ENCODE measurements at places on chromosomes 1 and 21. TPM values are rescaled to one million over a fixed set of nuclear protein-coding genes. Genes with fewer than 3 reads are reported as not detected.

- peaks cover 48% of the 10 kb centered on the region for H3K4me1 ChIP-seq
- H3K36me3 ChIP-seq = peaks cover 73% of the 10 kb centered on the region
- H3K27me3 ChIP-seq = no peaks in the 10 kb centered on the region
- DNase-seq = no peak
These were observed 6.3 kb downstream of the AP4B1 start for GRCh38 chr1:113898241-113898814.

- H3K36me3 ChIP-seq = no peaks in the 10 kb centered on the region
- H3K4me1 ChIP-seq = peaks cover 9% of the 10 kb centered on the region
- no peaks in the 10 kb centered on the region for H3K27me3 ChIP-seq
These were observed 58.8 kb downstream of the TOR1AIP2 start for GRCh38 chr1:179818743-179819173.

DNA sequence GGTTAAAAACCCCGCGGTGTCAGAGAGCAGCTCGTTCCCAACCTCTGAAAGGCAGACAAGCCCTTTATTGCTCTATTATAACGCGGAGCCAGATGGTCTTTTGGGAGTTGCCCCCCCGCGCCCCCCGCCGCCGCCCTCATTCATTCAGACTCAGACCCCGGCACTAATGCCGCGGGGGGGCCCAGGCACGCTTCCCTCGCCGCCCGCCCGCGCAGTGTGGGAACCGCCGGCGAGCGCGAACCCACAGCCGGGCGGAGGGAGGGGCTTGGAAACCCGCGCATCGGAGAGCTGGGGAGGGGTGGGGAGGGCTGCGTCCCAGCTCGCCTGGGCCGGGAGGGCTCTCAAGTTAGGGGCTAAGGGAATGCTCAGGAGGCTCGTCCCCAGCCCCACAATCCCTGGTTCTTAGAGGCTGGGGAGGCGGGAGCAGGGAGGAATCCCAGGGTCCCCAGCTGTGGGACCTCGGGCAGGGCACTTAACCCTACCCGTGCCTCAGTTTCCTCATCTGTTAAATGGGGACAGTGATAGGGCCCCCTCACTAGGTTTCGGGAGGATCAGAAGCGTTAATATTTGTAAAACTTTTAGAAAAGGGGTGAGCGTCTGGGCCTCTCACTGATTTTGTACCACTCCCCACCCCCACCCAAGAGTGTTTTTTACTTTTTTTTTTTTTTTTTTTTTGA is 10.9 kb upstream of the HES5 start:
- no peak overlapping the region for H3K4me3 ChIP-seq
- H3K27ac ChIP-seq = no peak overlapping the region
- DNase-seq = no peak
- H3K36me3 ChIP-seq = no peaks in the 10 kb centered on the region
- H3K27me3 ChIP-seq = no peaks in the 10 kb centered on the region

GRCh38 chr1:115099693-115100050 is 10.4 kb upstream of the TSPAN2 start:
- H3K27me3 ChIP-seq = no peaks in the 10 kb centered on the region
- H3K4me3 ChIP-seq = peak overlapping the region; percentile 77
- H3K27ac ChIP-seq = peak overlapping the region; percentile 88
- peaks cover 33% of the 10 kb centered on the region for H3K4me1 ChIP-seq
- DNase-seq = no peak

GRCh38 chr1:110544753-110545152 is 25.8 kb upstream of the KCNA10 start:
- DNase-seq = no peak
- no peaks in the 10 kb centered on the region for H3K36me3 ChIP-seq
- no peak overlapping the region for H3K4me3 ChIP-seq
- no peak overlapping the region for H3K27ac ChIP-seq
- H3K27me3 ChIP-seq = peaks cover 6% of the 10 kb centered on the region
- no peaks in the 10 kb centered on the region for H3K4me1 ChIP-seq

GRCh38 chr1:40985875-40986274 is 6.4 kb downstream of the CTPS1 start:
- H3K36me3 ChIP-seq = peaks cover 96% of the 10 kb centered on the region
- H3K4me3 ChIP-seq = no peak overlapping the region
- H3K27ac ChIP-seq = peak overlapping the region; percentile 65
- no peaks in the 10 kb centered on the region for H3K27me3 ChIP-seq
- H3K4me1 ChIP-seq = peaks cover 55% of the 10 kb centered on the region
- DNase-seq = no peak

GRCh38 chr1:118249641-118250040 is 64.6 kb upstream of the SPAG17 start:
- H3K27me3 ChIP-seq = peaks cover 3% of the 10 kb centered on the region
- no peaks in the 10 kb centered on the region for H3K36me3 ChIP-seq
- H3K4me1 ChIP-seq = no peaks in the 10 kb centered on the region
- H3K4me3 ChIP-seq = no peak overlapping the region
- H3K27ac ChIP-seq = no peak overlapping the region

DNA sequence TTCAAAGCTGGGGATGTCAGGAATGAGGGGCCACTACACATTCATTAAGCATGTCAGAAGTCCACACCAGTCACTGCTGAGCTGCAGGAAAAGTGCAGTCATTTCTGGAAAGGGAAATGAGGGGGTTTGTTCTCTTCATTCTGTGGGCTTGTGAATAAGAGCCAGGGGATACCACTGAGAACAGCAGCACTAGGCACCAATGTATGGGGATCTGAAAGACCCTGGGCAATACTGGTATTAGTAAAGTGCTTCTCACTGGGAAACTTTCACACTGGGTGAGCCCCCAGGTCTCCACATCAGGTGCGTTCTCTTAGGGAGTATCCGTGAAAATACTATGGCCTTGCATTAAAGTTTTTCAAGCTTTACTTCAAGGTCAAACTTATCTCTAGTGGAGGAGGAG is 49.9 kb downstream of the TGFB2 start:
- H3K4me3 ChIP-seq = no peak overlapping the region
- peaks cover 19% of the 10 kb centered on the region for H3K27me3 ChIP-seq
- H3K36me3 ChIP-seq = no peaks in the 10 kb centered on the region
- DNase-seq = no peak

DNA sequence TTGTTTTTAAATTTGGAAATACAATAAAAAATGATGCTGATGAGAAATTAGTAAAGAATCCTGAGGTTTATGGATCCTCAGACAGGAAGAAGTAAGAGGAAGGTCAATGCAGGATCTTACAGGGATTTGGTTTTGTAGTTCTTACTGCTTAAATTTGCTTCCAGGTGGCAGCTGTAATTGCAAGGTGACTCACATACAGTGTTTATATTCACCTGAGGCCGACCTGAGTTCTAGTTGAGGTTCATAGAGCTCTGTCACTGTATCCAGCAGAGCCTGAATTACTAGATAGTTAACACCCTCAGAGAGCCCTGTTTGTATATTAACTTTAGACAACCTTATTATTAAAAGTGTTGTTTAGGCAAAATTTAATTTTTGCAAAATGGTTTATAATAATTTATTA is 1.4 kb upstream of the WDR26 start:
- H3K36me3 ChIP-seq = peaks cover 24% of the 10 kb centered on the region
- peak overlapping the region; percentile 96 for H3K4me3 ChIP-seq
- H3K4me1 ChIP-seq = peaks cover 43% of the 10 kb centered on the region
- peak overlapping the region; percentile 99 for H3K27ac ChIP-seq

GRCh38 chr1:9785406-9785805 is 38.4 kb downstream of the CLSTN1 start:
- no peak overlapping the region for H3K4me3 ChIP-seq
- H3K27me3 ChIP-seq = no peaks in the 10 kb centered on the region
- H3K4me1 ChIP-seq = peaks cover 28% of the 10 kb centered on the region
- H3K36me3 ChIP-seq = peaks cover 3% of the 10 kb centered on the region

GRCh38 chr1:10675813-10676212 is 120.6 kb downstream of the CASZ1 start:
- H3K4me3 ChIP-seq = no peak overlapping the region
- H3K27me3 ChIP-seq = no peaks in the 10 kb centered on the region
- peaks cover 2% of the 10 kb centered on the region for H3K4me1 ChIP-seq
- no peak for DNase-seq
- no peaks in the 10 kb centered on the region for H3K36me3 ChIP-seq
- H3K27ac ChIP-seq = no peak overlapping the region

DNA sequence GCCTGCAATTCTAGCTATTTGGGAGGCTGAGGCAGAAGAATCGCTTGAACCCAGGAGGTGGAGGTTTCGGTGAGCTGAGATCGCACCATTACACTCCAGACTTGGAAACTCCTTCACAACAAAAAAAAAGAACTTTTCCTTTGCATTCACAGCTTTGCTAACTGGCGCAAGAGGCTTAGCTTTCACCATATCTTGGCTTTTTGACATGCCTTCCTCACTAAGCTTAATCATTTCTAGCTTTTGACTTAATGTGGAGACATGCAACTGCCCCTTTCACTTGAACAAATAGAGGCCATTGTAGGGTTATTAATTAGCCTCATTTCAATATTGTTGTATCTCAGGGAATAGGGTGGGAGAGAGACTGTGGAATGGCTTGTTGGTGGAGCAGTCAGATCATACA is 8.7 kb downstream of the KPNA6 start:
- no peak for DNase-seq
- H3K27ac ChIP-seq = no peak overlapping the region
- H3K27me3 ChIP-seq = no peaks in the 10 kb centered on the region
- peaks cover 22% of the 10 kb centered on the region for H3K36me3 ChIP-seq

DNA sequence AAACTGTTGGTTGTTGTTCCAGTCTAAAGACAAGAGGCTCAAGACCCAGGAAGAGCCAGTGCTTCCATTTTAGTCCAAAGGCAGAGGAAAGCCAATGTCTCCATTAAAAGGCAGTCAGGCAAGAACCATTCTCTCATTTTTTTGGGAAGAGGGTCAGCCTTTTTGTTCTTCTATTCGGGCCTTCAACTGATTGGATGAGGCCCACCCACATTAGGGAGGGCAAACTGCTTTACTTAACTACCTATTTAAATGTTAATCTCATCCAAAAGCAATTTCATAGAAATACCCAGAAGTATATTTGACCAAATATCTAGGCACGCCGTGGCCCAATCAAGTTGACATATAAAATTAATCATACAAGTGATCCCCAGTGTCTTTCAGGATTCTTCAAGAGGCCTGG is 104.4 kb upstream of the SYT6 start:
- peaks cover 2% of the 10 kb centered on the region for H3K36me3 ChIP-seq

DNA sequence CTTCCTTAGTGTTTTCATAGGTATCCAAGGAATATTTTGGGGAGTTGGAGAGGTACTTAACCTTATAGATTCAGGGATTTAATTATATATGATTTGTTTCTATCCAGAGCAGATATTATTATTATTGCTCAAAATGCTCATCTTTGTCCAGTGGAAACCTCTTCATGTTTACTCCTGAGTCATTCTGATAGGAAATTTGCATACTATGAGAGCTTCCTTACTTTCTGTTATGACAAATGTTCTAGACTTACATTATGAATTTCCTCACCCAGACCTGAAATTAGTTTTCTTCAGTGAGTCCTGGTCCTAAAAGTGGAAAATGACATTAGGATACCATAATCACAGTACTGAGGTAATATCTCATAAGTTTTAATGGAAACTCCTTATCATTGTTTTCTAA is 57.5 kb upstream of the PLPPR5 start:
- H3K4me1 ChIP-seq = no peaks in the 10 kb centered on the region
- no peak overlapping the region for H3K4me3 ChIP-seq
- H3K27ac ChIP-seq = no peak overlapping the region
- H3K36me3 ChIP-seq = no peaks in the 10 kb centered on the region

DNA sequence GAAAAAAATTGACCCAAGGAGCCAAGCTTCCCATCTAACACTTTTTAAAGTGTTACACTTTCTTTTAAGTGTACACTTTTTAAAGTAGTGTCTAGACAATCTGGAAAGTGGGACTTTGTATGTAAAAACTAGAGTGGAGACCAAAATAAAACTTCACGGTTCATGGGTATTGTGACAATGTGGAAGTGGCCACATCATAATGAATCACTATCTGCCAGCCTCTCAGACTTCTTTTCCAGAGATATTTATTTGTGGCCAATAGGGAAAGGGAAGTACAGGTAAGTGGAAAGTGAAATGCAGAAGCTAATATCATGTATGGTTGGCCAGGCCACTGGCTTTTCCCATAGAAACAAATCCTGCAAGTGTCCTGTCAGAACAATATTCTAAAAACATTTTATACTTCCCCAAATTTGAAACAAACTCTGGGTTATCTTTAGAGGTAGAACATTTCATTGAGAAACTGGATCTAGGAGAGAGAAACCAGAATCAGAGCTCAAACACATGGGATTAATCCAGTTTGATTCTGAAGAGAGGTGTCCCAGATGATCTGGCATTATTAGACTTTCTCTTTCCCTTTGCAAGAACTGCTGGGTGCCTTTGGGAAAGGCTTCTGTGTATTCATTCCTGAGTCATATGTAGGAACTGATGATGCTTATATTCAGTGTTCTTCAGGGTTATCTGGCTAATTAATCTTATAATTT is 2.0 kb downstream of the TNFSF18 start:
- H3K27ac ChIP-seq = no peak overlapping the region
- peaks cover 6% of the 10 kb centered on the region for H3K4me1 ChIP-seq
- no peak for DNase-seq
- no peaks in the 10 kb centered on the region for H3K36me3 ChIP-seq

DNA sequence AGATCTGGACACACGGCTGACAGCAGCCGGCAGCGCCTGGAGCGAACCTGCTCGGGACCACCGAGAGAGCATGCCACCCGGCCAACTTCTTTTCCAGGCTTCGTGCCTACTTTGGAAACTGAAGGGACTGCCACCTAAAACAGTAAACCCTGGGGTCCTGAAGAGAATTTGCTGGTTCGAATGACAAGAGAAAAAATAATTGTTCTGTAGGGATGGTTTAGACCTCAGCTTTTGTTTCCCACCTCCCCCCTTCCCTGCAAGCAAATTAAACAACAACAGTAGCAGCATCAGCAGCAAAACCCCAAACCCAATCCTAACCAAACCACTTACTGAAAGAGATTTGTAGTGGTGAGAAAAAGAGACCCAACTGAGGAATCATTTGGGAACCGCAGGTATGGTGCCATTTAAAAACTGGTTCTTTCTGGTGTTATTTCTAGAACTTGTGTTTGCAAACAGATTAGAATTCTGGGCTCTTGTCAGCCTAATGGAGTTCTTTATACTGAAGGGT is 105.6 kb downstream of the LEPR start:
- no peaks in the 10 kb centered on the region for H3K36me3 ChIP-seq
- peaks cover 7% of the 10 kb centered on the region for H3K4me1 ChIP-seq
- H3K4me3 ChIP-seq = peak overlapping the region; percentile 28
- DNase-seq = no peak

DNA sequence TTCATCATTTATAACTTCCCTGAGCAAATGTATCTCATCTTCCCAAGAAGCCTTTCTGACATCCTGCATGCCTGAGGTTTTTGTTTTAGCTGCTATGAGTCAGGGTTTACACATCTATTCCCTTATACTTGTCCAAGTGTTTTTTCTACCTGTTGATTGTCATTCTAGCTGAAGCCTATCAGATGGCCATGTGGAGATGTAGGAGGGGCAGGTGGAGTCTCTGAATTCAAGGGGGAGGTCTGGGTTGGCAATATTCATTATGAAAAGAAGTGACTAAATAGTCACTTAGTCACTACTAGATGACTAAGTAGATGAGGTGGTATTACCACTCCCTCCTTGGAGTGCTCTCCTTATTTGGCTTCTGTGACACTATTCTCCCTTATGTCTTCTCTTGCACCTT is 52.4 kb downstream of the XCL1 start:
- H3K27ac ChIP-seq = no peak overlapping the region
- peak; percentile 16 for DNase-seq
- no peak overlapping the region for H3K4me3 ChIP-seq
- no peaks in the 10 kb centered on the region for H3K36me3 ChIP-seq
- H3K27me3 ChIP-seq = peaks cover 6% of the 10 kb centered on the region
- peaks cover 6% of the 10 kb centered on the region for H3K4me1 ChIP-seq

Gene GUCA2B
- total RNA-seq = not detected

Gene LAPTM5
- 229 TPM for total RNA-seq

Gene TDRD10
- total RNA-seq = not detected

Gene GATAD2B
- total RNA-seq = 59.5 TPM

Gene PTPRU
- total RNA-seq = 0.74 TPM

Gene VSIG8
- not detected for total RNA-seq

Gene SPRR1B
- total RNA-seq = not detected

Data from activated CD8-positive, alpha-beta T cell treated with anti-CD3 and anti-CD28 coated beads for 36 hours (primary cell).